ENCODE measurements at places on chromosomes 13 and 19.

GRCh38 chr19:33412601-33413425 is 39.3 kb downstream of the CEBPG start:
- no peak for DNase-seq

- no peak for DNase-seq
Observed at GRCh38 chr13:23792680-23793079, 96.5 kb downstream of the MIPEP start.

DNA sequence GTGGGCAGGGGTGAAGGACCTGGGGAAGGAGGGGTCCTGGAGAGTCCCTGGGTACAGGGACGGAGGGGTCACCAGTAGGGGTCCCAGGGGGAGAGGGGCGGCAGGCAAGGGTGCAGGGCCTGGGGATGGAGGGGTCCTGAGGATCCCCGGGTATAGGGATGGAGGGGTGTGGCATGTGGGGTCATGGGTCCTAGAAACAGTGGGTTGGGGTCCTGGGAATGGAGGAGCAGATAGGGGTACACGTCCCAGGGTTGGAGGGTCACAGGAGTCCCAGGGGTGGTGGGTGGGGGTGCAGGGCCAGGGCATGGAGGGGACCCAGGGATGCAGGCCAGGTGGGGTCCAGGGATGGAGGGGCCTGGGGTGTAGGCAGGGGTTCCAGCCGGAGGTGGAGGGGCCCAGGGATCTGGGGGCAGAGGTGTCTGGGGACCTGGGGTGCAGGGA is 1.4 kb downstream of the BTBD2 start:
- no peak for DNase-seq

- DNase-seq = no peak
Observed at GRCh38 chr19:37079238-37079637, 1.0 kb downstream of the ZNF420 start.

GRCh38 chr13:98912846-98913245 is 65.0 kb downstream of the DOCK9 start:
- no peak for DNase-seq

Data from NCI-H510A (cell line).